ENCODE measurements at places on chromosomes 6 and 20. TPM values are rescaled to one million over a fixed set of nuclear protein-coding genes. Genes with fewer than 3 reads are reported as not detected.
A peak's percentile ranks its signal among the peaks of the same experiment; 100 is the strongest.

- no peak for DNase-seq
- peaks cover 12% of the 10 kb centered on the region for H3K4me1 ChIP-seq
- no peak overlapping the region for H3K4me3 ChIP-seq
- peaks cover 11% of the 10 kb centered on the region for H3K36me3 ChIP-seq
- no peak overlapping the region for H3K27ac ChIP-seq
- no peaks in the 10 kb centered on the region for H3K27me3 ChIP-seq
Measured at GRCh38 chr6:106870069-106870468, 104.5 kb downstream of the CD24 start.

- no peak overlapping the region for H3K4me3 ChIP-seq
- H3K27me3 ChIP-seq, result no peaks in the 10 kb centered on the region
- H3K27ac ChIP-seq, result no peak overlapping the region
- H3K4me1 ChIP-seq, result no peaks in the 10 kb centered on the region
Measured at GRCh38 chr20:7146552-7147219, 379.2 kb downstream of the BMP2 start.

DNA sequence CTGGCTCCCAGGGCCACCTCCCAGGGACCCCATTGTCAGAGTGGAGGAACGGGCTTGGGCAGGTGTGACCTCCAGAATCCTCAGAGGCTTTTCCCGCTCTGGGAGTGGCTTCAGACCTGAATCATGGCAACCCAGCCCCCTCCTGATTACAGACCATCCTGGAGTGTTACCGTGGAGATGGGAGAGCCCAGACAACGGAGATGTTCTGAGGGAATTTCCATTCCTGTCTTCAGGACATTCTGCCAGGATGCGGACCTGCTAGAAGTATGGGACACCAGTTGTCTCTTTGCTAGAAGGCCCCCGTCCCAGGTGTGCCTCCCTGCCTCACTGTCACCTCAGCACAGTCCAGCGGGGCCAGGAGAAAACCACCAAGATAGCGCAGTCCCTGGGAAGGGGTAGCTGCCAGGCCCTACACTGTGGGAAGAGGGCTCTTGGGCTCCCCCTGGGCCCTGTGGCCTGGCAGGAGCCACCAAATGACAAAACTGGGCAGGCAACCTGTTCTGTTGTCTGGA lies 109.9 kb downstream of the PSMB1 start:
- no peak overlapping the region for H3K27ac ChIP-seq
- H3K4me3 ChIP-seq, result no peak overlapping the region
- no peaks in the 10 kb centered on the region for H3K36me3 ChIP-seq
- DNase-seq, result peak; percentile 53
- H3K4me1 ChIP-seq, result peaks cover 2% of the 10 kb centered on the region

DNA sequence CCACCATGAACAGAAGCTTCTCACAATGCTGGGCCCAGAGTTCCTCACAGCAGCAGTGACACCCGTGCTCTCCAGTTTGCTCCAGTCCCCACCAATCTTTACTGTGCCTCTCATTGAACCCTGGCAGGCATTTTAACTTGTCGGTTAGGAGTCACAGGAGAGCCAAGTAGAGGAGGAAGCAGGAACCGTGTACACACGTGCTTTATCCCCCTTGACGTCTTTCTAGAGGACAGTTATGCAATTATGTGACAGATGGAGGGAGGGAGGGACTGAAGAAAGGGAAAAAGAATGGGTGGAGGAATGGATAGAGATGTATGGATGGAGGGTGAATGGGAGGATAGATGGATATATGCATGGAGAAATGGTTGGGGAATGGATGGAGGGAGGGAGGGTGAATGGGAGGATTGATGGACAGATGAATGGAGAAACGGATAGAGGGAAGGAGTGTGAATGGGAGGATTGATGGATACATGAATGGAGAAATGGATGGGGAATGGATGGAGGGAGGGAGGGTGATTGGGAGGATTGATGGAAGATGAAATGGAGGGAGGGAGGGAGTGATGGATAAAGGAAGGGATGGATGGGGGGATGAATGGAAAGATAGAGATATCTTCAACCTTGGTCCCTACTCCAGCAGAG lies 26.0 kb downstream of the RBM38 start:
- no peaks in the 10 kb centered on the region for H3K36me3 ChIP-seq
- H3K4me3 ChIP-seq, result no peak overlapping the region
- no peak overlapping the region for H3K27ac ChIP-seq
- no peaks in the 10 kb centered on the region for H3K4me1 ChIP-seq
- DNase-seq, result no peak

GRCh38 chr20:9359561-9360308 lies 154.7 kb upstream of the LAMP5 start:
- no peaks in the 10 kb centered on the region for H3K4me1 ChIP-seq
- DNase-seq, result peak; percentile 64
- no peak overlapping the region for H3K27ac ChIP-seq
- H3K36me3 ChIP-seq, result no peaks in the 10 kb centered on the region

- 0 out of 2 replicates have a peak, but pooled peaks cover 6% of the 10 kb centered on the region for H3K36me3 ChIP-seq
- DNase-seq, result no peak
- H3K4me1 ChIP-seq, result no peaks in the 10 kb centered on the region
Measured at GRCh38 chr20:25308671-25309394, 60.9 kb downstream of the PYGB start.

Gene TNFAIP3
- polyA plus RNA-seq, result 3.3 TPM

- no peaks in the 10 kb centered on the region for H3K36me3 ChIP-seq
- H3K4me3 ChIP-seq, result no peak overlapping the region
- H3K4me1 ChIP-seq, result no peaks in the 10 kb centered on the region
- no peaks in the 10 kb centered on the region for H3K27me3 ChIP-seq
Measured at GRCh38 chr6:25730907-25731306, 23.6 kb upstream of the SLC17A4 start.

Gene CARMIL1
- polyA plus RNA-seq, result 66.9 TPM
